GM12878 (cell line): ENCODE measurements at places on chromosomes 6 and 20. TPM values are rescaled to one million over a fixed set of nuclear protein-coding genes. Genes with fewer than 3 reads are reported as not detected.

DNA sequence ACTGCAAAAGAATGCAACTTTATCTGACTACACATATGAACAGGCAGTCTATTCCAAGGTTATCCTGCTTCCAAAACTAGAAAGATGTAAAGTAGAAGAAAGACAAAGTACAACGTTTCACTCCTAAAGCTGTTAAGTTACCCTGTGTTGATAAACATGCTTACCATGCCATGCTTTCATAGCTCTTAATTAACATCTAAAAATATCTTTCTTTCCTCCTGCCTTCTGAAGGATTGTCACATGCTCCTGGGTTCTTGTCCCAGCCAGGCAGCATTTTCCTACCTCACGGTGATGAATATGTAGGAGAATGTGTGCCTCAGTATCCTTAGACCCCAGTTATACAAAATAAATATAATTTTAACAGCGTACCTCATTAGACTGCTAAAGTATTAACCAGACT is 344.6 kb downstream of the SYNE1 start:
- DNase-seq: no peak

Gene DDO
- total RNA-seq: 0.13 TPM in 1 of 2 replicates, not detected in the other

DNA sequence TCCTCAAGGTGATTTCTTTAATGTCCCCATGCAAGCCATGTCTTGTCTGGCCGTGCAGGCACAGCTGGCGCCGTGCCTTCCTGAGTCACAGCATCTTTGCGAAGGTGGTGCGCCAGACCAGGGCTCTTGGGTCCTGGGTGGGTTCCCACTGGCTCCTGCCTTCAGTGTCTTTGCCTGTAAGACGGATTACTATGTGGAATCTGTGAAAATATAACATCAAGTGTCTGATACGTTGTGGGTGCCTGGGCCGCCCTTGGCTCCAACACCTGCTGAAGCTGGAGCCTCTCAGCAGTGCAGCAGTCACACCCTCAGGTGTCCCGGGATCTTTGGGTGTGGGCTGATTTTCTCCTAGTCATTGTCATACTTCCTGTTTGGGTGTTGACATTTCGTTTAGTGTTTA is 3.2 kb downstream of the OSBPL2 start:
- DNase-seq: no peak

GRCh38 chr6:158934157-158934556 is 65.8 kb downstream of the RSPH3 start:
- DNase-seq: no peak

Gene RSPH4A
- total RNA-seq: 0.13 and 0.28 TPM in 2 replicates

DNA sequence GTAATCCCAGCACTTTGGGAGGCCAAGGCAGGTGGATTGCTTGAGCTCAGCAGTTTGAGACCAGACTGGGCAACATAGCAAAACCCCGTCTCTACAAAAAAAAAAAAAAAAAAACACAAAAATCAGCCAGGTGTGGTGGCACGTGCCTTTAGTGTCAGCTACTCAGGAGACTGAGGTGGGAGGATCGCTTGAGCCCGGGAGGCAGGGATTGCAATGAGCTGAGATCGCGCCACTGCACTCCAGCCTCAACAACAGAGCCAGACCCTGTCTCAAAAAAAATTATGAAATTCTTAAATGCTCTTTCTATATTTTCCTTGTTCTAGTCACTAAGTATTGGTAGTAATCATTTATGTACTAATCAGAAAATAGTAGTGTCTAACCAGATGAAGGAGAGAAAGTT is 30.6 kb downstream of the SYTL3 start:
- DNase-seq: no peak

DNA sequence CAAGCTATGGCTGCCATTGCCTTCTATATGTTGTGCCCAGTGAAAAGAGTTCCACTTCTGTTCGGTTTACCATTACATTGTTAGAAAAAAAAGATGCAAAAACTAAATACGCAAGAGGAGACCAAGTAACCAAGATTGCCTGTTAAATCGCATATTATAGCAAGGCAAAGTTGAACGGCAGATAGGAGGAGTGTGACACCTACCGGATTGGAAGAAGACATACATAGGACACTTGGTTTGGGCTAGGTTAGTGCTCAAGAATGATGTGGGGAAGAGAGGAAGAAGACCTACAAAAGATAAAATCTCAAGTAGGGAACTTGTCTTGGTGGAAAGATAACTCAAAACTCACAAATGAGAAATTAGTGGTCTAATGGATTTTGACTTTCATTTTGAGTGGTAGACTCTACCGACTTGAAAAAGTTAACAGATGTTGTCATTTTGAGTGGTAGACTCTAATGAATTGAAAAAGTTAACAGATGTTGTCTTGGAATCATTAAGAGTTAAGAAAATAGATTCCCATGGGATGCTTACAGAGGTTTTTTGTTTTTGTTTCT is 95.5 kb downstream of the F13A1 start:
- DNase-seq: no peak

DNA sequence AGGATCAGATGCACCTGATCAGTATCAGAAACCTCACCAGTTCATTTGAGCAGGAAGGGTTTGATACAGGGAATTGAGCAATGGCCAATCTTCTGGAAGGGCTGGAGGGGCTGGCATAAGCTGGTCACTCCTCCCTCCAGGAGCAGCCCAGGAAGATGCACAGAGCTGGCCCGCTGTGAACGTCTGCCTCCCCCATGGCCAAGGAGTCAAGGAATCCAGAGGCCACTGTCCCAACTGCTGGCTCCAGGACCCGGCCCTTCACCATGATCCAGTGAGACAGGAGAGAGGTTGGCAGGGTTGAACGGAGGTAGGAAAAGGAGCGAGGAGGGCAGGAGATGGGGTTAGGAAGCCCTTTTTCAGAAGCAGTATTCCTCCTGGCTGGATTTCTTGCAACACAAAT is 113.9 kb upstream of the CST7 start:
- no peak for DNase-seq

- no peak for DNase-seq
Observed at GRCh38 chr6:71333697-71334096, 45.1 kb downstream of the OGFRL1 start.

DNA sequence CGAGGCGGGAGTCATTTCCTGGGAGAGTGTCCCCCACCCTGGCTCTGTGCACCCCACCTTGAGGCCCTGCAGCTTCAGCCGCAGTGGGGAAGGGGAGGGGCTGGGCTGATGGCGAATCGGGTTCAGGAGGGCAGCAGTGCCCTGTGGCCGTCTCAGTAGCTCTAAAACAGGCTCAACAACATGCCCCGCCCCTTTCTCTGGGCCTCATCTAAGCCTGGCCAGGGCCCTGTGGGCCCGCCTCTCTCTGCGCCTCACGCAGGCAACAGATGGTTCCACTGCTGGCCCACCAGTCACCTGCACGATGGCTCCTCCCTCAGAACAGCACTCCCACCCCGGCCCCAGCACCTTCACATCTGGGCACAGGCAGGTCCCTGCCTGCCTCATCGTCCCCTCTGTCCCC is 30.2 kb downstream of the CHRNA4 start:
- DNase-seq: no peak

DNA sequence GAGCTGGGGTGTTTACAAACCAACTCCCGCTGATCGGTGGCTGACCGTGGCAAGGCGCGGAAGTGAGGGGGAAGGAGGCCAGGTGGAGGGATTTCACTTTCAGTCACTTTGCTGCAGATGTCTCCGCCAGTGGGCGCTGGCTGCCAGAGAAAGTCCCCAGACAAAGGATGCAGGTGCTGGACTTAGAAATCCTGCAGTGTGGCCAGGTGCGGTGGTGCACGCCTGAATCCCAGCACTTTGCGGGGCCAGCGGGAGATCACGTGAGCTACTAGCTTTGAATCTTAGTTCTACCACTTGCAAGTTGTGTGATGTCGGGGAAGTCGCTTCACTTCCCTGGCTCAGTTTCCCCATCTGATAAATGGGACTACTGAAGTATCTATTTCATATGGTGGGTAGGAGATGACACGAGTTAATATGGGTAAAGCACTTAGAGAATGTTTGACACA is 180.4 kb downstream of the ZNF217 start:
- DNase-seq: peak; percentile 52

Gene GCNT2
- total RNA-seq: 12.0 and 15.3 TPM in 2 replicates

Gene PNPLA1
- total RNA-seq: not detected in 2 replicates

Gene TFAP2C
- not detected in 2 replicates for total RNA-seq

Gene EPPIN
- not detected in 2 replicates for total RNA-seq

Gene MYLIP
- 14.7 and 15.2 TPM in 2 replicates for total RNA-seq

DNA sequence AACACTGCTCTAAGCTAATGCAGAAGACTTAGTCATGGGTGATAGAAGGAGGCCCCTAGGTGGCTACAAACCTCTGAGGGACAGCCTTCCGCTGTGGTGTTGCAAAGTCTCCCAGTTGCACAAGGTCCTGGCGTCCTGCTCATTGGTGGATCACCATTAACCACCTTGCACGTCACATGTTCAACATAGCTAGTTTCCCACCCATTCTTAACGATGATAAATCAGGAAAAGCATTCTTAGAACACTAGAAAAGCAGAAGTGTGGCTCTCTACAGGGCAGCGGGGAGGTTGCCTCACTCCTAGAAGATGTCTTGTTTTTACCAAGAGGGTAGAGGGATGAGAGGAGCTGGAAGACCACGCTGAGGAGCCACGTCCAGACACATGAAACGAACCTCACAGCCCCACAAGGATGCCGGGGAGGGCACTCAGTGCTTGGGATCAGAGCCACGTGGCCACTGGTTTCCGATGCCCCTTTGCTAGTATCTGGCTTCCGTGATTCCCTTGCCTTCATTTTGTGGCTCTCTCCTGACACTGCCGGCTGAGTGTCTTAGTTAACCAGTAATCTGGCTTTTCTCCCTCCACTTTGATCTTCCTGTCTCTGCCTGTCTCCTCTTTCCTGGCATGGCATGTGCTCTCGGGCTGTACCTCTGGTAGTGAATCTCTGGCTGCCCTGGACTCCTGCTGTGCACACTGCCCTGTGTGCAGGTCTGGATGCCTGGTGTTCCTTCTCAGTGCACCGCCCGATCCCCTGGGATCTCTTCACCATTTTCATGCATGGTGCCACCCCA is 91.4 kb upstream of the NEDD9 start:
- peak; percentile 39 for DNase-seq

GRCh38 chr6:31438222-31438621 is 34.8 kb downstream of the MICA start:
- no peak for DNase-seq
